NCI-H2171 (cell line): ENCODE measurements at places on chromosomes 1 and 21.

DNA sequence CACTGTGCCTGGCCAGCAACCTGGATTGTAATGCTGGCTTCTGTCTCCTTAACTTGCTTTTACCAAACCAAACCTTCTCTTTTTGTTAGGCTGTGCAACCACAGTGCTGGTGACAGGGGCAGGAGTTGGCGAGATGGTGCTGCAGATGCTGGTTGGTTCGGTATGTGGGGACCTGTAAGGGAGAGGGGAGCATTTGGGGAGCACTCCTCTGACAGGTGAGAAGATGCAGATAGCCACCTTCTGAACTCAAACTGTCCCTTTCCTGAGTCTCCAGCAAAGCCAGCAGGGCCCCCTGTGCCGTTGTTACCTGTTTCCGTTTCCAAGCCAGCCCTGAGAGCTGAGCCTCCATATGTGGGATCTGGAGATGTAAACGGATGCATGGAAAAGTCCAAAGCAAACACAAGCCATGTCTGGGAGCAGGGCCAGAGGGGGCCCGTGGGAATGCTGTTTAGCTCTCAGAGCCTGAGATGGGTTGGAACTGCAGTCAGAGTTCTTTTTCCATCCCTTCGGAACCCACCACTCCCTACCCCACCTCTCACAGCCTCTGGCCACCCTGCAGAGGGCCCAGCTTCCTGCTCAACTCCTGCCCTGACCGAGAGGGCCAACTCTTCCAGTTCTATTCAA lies 34.0 kb downstream of the ELK4 start:
- DNase-seq: peak; percentile 32

DNA sequence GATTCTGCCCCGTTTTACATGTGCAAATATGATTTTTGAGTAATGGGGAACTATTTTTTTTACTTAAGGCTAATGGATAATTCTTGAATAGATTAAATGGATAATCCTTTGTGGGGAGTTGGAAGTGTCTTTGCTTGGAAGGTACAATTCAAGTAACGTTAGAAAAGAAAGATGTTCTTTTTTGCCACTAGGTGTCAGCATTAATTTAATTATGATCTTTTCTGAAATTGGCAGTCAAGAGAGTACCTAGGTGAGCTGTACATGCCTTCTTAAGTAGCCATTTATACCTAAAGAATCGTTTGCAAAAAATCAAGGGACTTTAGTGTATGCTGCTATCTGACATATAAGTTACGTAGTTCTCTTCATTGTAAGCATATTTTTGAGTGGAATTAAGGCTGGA lies 2.2 kb downstream of the FBXO28 start:
- peak; percentile 59 for DNase-seq

- no peak for DNase-seq
These were observed 12.6 kb downstream of the C1orf162 start for GRCh38 chr1:111486431-111486830.

DNA sequence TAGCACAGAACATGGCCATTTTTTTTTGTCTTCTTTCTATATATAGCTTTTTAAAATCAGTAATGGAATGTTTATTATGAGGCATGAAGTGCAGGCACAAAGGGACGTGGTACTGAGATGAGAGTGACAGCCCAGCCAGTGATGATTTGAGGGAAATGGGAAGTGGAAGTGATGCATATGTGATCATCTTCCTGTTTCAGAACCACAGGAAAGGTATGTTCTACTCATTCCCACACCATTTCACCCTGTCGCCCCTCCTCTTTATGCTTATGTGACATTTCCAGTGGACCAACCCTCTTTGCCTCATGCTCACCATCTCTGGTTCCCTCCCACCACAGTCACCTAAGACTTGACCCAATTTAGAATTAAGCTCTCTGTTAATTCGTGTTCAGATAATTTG lies 24.3 kb downstream of the PTGS2 start:
- DNase-seq: no peak

DNA sequence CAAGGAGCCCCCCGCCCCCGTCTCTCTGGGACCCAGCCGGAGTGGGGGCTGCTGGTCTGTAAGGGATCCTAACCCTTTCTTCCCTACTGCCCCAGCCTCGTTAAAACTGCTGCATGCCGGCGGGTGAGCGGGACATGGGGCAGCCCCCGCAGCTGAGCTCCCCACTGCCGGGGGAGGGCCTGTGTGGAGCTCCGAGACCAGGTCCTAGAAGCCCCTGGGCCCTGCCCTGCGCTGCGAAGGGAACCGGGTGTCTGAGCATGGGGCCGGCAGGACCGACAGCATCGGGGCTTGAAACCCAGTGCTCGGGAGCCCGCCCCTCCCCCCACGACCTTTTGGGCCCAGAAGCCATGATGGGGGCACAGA lies 9.2 kb upstream of the COL6A1 start:
- no peak for DNase-seq

DNA sequence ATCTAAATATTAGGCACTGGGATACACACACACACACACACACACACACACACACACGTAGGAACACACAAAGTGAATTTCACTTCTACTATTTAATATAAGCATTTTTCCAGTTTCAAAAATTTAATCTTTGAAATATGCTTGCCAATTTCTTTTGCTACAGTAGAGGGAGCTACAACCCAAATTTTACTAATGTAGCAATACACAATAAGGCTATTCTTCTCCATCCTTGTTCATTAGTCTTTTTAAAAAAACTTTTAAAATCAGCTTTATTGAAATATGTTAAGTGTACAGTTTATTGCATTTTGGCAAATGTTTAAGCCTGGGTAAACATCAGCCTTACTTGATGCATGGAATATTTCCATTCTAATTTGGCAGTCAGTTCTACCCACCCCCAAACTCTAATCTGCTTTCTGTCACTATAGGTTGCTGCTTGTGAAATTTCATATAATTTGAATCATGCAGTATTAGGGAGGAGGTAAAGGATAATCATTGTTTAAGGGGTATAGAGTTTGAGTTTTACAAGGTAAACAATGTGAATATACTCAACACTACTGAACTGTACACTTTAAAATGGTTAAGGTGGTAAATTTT lies 93.0 kb upstream of the TENT5C start:
- peak; percentile 4 for DNase-seq

- no peak for DNase-seq
These were observed 164.3 kb upstream of the GREM2 start for GRCh38 chr1:240776237-240776636.

DNA sequence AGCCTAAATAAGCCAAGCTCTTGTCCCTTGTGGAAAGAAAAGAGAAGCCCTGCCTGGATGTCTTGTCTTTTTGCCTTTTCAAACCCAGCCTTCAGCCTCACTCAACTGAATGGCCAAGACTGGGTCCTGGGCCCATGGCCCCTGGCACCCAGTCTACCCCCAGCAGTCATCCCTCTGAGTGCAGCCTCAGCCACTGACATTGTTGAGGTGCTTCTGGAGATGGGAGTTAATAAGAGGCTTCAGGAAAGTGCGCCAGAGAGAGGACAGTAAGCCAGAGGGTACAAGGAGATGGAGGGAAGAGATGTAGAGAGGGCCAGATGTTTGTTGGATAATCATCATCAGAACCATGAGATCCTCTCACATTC lies 6.8 kb downstream of the FNDC5 start:
- DNase-seq: no peak

DNA sequence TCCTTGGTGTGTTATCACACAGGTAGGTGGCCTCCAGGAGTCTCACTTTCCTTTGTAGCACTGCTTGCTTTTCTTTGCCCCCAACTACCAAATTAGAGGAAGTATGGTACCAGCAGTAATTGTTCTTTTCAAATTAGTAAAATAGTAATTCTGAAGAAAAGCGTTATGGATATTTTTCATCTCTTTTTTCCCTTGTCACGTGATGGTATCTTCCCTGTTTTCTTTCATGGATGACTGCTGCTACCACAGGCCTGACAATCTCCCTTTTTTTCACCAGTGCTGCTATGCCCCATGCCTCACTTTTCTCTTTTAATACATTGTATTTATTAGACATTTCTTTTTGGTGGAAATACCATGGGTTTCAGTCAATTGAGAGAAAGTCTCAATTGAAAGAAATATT lies 3.3 kb downstream of the ZBTB37 start:
- DNase-seq: no peak

DNA sequence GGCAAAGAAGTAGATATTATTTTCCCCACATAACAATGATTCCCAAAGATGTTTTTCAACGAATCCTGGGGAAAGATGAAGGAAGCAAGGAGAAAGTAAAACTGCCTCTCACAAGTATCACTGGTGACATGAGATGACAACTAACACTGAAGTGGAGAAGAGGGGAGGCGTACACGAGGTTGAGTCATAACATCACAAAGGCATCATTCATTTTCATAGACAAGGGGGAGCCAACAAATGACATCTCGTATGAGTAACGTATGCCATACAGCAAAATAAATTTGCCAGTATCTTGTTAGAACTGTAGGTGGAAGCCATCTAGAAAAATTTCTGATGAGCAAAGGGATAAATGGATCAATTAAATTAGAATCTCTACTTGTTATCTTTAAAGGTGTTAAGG lies 56.6 kb downstream of the ATP1B1 start:
- DNase-seq: no peak

GRCh38 chr1:115647919-115648650 lies 6.3 kb downstream of the VANGL1 start:
- DNase-seq: no peak

GRCh38 chr1:202858331-202858730 lies 30.6 kb downstream of the RABIF start:
- DNase-seq: no peak

DNA sequence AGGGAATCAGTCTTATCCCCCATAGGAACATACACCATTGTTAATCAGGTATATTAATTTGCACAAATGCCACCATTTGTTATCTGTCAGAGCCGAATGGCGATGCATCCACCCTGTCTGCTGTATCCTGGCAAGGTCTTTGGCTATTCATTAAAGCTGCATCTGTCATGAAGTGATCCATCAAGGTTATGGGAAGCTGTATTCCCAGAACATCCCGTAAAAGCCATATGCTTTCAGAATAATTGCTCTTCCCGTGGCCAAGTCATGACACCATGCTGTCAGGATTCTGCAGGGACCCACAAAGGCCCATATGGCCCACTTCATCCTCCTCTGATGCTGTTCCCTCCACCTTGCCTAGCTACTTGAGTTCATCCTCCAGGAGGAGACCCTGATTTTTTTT lies 103.9 kb downstream of the RAVER2 start:
- peak; percentile 87 for DNase-seq

GRCh38 chr1:205199931-205200299 lies 11.6 kb downstream of the DSTYK start:
- no peak for DNase-seq

DNA sequence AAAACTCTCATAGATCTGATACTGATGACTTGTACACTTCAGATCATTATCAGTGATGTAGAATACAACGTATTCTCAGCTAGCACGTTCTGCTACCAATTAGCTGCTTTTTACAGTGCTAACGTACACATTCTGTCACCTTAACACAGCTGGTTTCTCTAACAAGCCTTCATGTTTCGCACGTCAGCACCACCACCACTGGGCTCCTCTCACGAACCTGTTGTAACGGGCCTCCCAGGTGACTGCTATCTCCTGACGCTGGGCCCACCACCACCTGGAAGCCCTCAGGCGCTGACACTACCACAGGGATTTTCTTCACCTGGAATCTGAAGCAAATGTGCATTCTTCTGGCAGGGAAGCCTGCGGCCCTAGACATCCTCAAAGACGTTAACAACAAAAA lies 19.8 kb downstream of the TOMM20 start:
- DNase-seq: no peak

DNA sequence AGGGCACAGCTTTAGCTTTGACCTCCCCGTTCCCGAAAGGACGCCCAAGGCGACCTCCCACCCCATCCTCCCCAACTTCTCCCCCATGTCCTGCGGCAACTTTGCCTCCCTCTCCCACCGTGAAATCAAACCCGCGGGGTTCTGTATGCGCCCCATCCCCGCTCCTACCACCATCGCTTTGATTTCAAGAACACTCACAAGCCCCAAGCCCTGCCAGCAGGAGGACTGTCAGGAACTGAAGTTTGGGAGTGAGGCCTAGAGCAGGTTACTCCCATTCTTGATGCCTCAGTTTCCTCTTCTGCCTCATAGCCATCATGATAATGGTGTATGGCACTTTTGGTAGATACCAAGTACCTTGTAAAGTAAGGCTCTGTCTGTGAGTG lies 2.3 kb downstream of the PTPRU start:
- DNase-seq: no peak

DNA sequence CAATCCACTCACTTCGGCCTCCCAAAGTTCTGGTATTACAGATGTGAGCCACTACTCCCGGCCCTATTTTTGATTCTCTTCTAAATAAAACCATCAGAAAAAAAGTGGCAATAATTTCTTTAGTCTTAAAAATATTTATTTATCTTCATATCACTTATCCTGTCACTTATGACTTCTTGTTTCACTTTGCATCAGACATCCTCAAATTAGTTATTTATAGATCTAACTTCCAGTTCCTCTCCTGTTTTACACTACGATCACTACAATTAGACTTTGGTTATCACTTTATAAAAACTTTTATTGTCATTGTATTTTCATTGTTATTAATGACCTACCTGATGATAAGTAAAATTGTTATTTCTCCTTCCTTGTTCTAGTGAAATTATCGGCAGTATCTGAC lies 783.4 kb upstream of the BRINP3 start:
- DNase-seq: no peak

- peak; percentile 58 for DNase-seq
These were observed 12.7 kb downstream of the EFNA3 start for GRCh38 chr1:155091071-155092051.

DNA sequence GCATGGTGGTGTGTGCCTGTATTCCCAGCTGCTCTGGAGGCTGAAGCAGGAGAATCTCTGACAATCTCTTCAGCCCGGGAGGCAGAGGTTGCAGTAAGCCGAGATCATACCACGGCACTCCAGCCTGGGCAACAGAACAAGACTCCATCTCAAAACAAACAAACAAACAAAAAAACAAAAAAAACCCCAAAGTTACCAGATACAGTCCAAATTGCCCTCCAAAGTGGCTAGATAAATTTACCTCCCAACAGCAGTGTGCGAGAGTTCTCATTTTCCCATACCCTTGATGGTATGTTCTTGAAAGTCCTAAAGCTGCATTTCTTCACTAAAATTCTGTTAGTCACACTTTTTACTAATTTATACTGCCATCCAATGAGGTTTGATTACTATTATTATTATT lies 3.0 kb upstream of the OTUD3 start:
- no peak for DNase-seq

GRCh38 chr1:20148571-20149500 lies 9.7 kb downstream of the PLA2G2F start:
- no peak for DNase-seq

GRCh38 chr1:200671235-200671786 lies 1.6 kb upstream of the DDX59 start:
- no peak for DNase-seq

GRCh38 chr1:113938192-113938591 lies 9.1 kb downstream of the HIPK1 start:
- DNase-seq: no peak
